ENCODE measurements at places on chromosomes 1 and 21. TPM values are rescaled to one million over a fixed set of nuclear protein-coding genes. Genes with fewer than 3 reads are reported as not detected.

Gene SDC3
- total RNA-seq: 1.7 TPM

Gene CA6
- total RNA-seq: 1.7 TPM

DNA sequence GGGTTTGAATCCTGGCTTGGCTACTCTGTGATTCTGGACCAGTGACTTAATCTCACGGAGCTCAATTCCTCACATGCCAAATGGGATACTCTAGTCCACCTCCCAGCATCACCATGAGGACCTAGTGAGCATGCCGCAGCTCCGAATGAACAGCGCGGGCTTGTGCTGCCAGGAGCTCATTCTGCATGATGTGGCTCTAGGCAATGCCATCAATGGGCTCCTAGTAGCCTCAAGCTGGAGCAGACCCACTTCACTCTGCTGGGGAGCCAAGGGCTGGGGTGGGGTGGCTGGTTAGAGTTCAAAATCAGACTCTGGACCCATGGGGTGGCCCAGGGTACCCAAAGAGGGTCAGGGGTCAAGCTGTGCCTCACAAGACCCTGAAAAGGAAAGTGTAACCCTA is 41.5 kb downstream of the CDK18 start:
- DNase-seq: no peak

DNA sequence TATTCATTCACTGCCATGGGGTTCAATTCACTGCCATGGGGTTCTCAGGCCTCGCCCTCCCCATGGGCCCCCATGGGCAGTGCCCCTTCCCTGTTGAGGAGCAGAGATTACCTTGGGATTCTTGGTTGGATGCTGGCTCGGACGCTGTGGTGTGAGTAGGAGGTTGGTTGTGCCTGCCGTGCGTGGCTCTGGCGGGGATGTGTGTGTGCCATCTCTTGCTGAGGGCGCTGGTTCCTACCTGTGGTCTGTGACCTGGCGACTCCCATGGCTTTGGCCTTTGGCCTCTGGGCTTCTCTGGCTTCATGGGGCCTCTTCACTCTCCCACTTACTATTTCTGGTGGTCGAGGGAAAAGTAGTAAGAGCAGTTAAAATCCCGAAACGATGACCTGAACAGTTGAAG is 42.1 kb downstream of the PCNT start:
- DNase-seq: no peak

- DNase-seq: no peak
Observed at GRCh38 chr1:246160905-246161304, 346.2 kb downstream of the SMYD3 start.

DNA sequence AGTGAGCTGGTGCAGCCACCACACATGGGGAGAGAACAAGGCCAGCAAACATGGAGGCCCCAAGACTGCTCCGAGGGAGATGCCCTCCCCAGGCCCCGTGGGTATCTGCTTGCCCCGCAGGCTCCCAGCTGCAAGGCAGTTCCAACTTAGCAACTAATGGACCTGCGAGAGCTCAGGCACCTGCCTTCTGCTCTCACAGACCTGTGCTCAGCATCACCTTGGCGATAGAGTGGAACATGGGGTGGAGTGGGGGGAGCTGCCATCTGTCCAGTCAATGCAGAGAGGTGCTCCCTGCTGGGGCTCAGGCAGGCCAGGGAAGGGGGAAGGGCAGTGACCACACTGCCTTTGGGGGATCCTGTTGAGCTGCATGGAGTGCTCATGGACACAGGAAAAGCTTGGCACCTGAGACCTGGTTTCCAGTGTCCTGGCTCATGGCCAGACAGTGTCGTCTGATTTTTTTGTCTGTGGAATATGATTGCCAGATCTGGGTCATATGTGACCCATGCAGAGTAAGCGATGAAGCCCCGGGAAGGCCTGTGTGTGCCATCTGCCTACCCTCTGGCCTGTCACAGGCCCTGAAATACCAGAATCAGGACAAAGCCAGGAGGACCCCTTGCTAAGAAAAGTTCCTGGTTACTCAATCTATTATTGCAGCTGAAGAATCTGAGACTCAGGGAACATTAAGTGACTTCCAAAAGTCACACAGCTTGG is 39.9 kb upstream of the TENT5C start:
- no peak for DNase-seq
